A549 treated with Mapracorat at 1 μM for 4 hours (cell line): ENCODE measurements at places on chromosomes 2 and 18. TPM values are rescaled to one million over a fixed set of nuclear protein-coding genes. Genes with fewer than 3 reads are reported as not detected.

LRRTM4 gene
- total RNA-seq = not detected in 5 replicates

ARPC2 gene
- 295 to 304 TPM (median 298 TPM) in 5 replicates for total RNA-seq

DCDC2C gene
- 0.24 to 0.57 TPM (median 0.38 TPM) in 3 of 5 replicates, not detected in the others for total RNA-seq

LOXHD1 gene
- total RNA-seq = not detected in 5 replicates
